Aorta (tissue), 5 donors: ENCODE measurements at places on chromosomes 2 and 18.

DNA sequence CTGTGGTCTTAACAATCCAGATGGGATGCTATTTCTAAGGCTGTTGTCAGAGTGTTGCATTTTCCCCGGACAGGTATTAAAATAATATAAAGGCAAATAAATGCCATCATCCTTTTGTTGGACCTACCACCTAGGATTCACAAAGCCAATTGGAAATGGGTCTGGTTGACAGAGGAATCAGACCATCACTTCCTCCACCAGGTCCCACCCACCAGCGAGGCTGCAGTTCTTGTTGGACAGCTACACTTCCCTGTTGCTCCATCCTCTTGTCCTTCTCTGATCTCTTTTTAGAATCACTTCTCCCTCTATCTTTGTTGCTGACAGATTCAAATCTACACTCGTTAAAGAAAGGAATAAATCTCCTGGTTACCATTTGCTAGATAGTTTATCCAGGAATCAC, 1.1 kb downstream of the TMEM169 start:
- DNase-seq: peak; percentile 52

- DNase-seq: no peak
Observed at GRCh38 chr2:151347906-151348305, 9.5 kb upstream of the TNFAIP6 start.

- no peak for DNase-seq
Observed at GRCh38 chr18:41617647-41618046, 337.4 kb upstream of the PIK3C3 start.

DNA sequence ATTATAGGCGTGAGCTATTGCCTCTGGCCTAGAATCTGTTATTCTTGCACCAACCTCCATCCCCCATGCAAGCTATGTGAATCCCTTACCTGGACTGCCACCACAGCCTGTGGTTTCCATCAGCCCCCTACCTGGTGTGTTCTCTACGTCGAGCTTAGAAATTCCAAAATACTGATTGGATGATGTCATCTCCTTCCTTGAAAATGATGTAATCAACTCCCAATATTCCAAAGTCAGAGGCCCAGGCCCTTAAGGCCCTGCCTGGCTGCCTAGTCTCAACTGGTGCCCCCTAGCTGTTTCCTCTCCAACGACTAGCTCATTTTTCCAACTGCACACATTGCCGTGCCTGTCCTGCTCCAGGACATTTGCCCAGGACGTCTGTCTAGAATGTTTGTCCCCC, 41.3 kb upstream of the GBX2 start:
- no peak for DNase-seq

DNA sequence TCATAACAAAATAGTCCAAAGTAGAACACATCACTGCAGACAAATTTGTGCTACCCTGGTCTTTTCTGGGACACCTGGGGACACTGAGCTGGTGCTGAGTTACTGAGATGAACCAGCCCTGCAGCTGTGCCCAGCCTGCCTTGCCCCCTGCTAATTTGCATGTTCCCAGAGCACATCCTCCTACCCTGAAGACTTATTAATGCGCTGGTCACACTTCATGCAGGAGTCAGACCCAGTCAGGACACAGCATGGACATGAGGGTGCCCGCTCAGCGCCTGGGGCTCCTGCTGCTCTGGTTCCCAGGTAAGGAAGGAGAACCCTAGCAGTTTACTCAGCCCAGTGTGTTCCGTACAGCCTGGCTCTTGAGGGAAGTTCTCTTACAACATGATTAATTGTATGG, 1518.3 kb downstream of the RPIA start:
- DNase-seq: no peak

- no peak for DNase-seq
Observed at GRCh38 chr2:227095346-227095745, 68.7 kb downstream of the COL4A4 start.

- no peak for DNase-seq
Observed at GRCh38 chr2:127735537-127736399, 34.5 kb downstream of the SFT2D3 start.

GRCh38 chr2:134261398-134262131, 7.7 kb downstream of the MGAT5 start:
- no peak for DNase-seq

GRCh38 chr2:1651121-1652033, 92.9 kb downstream of the PXDN start:
- no peak for DNase-seq

GRCh38 chr2:11506611-11506969, 27.3 kb upstream of the GREB1 start:
- no peak for DNase-seq

GRCh38 chr2:220293966-220294365, 666.5 kb downstream of the SLC4A3 start:
- no peak for DNase-seq

DNA sequence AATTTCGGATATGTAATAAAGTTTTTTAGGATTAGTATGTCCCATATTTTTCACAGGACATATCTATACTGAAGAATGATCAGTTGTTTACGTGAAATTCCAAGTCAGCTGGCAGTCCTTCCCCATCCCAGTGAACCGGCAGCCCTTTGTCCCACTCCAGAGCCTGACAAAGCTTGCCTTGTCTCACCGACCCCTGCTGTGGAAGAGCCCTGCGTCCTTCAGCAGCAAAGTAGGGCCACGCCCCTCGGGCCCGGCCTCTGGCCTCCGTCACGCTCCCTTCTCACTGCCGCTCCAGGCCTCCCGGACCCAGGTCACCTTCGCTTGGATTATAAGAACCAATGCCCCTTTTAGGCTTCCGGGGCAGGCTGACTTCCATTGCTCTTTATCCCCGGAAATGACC, 89.8 kb upstream of the TGIF1 start:
- DNase-seq: no peak

GRCh38 chr18:79570266-79571201, 109.1 kb upstream of the CTDP1 start:
- DNase-seq: peak; percentile 46

- no peak for DNase-seq
Observed at GRCh38 chr2:206982360-206982955, 43.1 kb downstream of the CPO start.

DNA sequence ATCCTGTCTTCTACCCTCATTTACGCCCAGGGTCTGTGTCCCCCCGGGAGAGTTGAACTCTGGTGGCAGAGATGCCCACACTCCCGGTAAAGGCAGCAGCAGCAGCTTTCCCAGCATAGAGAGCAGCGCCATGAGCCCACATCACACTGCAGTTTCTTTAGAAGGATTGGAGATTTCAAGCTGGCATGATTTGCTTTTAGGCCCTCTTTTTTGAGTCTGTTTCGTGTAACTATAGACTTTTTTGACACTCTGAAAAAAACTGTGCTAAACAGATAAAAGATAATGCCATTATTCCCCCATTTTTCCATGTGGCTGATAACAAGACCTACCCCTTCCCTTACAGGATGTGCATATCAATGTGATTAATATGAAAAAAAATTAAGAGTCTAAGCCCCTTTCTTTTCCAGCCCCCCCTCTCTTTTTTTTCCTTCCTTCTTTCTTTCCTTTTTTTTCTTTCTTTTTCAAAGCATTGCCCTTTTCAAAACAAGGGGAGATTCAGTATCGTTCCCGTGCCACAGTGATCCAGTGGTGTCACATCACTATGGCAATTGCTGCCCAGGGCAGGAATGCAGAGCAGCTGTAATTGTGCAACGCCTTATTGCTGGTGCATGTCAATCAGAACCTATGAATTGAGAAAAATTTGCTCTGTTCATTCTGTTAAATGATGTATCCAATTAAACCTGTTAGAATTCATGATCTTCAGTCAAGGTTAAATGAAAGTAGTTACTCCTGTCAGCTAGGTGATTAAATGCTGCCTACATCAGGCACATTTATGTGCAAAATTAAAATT, 104.5 kb downstream of the CDCA7 start:
- no peak for DNase-seq

GRCh38 chr2:182448371-182448770, 21.5 kb upstream of the PDE1A start:
- no peak for DNase-seq

GRCh38 chr2:203582468-203582867, 47.4 kb upstream of the RAPH1 start:
- DNase-seq: no peak

GRCh38 chr2:172806493-172806892, 70.8 kb downstream of the RAPGEF4 start:
- DNase-seq: no peak

DNA sequence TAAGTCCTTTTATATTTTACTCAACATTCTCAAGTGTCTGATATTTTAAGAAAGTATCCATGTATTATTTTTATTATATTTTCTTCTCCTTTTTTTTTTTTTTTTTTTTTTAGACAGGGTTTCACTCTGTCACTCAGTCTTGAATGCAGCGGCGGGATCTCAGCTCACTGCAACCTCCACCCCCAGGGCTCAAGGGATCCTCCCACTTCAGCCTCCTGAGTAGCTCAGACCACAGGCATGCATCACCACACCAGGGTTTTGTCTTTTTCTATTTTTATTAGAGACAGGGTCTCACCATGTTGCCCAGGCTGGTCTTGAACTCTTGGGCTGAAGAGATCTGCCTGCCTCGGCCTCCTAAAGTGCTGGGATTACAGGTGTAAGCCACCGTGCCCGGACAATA, 212.1 kb downstream of the TCF4 start:
- DNase-seq: no peak

GRCh38 chr2:47062681-47063537, 92.2 kb downstream of the STPG4 start:
- DNase-seq: no peak

- no peak for DNase-seq
Observed at GRCh38 chr2:210598219-210598618, 41.8 kb downstream of the CPS1 start.

DNA sequence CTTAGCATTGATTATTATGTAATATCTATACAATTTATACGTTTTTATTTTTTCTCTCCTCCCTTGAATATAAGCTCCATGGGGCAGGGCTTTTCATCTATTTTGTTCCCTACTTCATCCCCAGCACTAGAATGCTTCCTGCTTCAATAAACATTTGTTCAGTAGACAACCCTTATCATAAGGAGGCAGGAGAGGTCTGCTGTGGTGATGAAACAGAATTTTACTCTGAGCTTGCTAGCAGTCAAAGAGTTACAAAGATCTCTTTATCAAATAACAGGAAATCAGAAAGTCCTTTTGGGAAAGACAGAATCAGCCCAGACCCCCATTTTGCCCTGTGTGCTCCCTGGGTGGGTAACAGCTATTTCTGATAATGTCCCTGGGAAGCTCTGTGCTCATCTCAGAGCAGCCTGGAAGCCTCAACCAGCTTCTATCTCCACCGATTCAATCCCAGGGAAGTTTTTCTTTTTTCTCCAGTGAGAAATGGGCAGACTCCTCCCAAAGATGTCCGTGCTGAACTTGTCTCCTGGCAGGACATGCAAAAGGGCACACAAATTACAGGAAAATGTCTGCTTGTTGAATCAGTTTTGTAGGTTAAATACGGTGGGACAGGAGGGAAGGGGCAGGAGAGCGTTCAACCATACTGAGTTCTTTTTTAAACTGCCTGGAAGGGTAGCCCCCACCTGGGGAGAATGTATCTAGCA, 84.7 kb upstream of the PKDCC start:
- DNase-seq: no peak

DNA sequence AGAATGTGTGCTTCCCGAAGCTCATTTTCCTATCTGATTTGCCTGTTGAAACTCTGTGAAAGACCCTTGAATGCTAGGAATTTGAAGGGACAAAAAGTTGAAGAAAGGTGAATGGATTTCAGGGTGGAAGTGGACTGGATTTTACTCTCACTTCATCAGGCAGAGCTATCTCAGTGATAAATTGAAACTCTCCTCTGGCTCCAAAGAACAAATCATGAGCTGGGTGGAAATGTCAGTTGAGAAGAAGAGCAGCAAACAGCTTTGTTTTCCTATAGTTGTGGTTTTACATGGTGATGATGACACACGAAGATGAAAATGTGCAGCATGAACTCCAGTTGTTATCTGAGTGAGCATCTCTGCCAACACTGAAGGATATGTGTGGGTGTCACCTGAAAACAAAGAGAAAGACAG, 34.4 kb downstream of the CD28 start:
- no peak for DNase-seq

- no peak for DNase-seq
Observed at GRCh38 chr2:137670111-137670510, 294.2 kb upstream of the HNMT start.

- no peak for DNase-seq
Observed at GRCh38 chr2:68870215-68870614, 982 bp downstream of the BMP10 start.

DNA sequence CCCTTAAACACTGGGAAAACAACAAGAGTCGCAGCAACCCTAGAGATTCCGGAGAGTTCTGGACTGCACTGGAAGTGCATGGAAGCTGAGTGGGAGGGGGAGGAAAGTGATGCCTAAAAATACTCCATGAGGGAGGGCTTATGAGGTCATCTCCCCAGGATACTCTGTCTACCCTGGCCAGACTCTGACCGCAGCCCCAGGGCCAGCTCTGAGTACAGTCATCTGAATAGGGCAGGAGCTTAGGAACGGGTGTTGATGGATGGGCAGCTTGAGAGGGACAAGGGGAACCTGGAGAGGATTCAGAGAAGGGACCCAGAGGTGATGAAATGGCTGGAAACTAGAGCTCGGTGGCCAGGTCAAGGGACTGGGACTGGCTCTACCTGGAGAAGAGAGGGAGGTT, 79.3 kb upstream of the IGFBP5 start:
- peak; percentile 87 for DNase-seq

DNA sequence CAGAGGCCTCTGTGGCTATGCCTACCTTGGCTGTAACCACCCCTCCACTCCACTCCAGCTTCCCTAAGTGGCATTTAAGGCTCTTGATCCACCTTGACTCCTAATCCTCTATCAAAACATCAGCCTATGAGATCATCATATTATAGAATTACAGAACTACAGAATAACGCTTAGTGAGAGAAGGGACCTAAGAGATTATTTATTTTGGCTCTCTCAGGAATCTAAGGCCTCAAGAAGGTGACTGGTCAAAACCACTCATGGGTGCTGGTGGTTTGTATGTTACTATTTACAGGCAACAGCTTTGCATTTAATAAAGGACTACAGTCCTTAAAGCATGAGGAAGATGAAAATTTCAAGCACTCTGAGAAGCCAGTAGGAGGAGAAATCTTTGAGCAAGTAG, 118.8 kb downstream of the FSHR start:
- no peak for DNase-seq

DNA sequence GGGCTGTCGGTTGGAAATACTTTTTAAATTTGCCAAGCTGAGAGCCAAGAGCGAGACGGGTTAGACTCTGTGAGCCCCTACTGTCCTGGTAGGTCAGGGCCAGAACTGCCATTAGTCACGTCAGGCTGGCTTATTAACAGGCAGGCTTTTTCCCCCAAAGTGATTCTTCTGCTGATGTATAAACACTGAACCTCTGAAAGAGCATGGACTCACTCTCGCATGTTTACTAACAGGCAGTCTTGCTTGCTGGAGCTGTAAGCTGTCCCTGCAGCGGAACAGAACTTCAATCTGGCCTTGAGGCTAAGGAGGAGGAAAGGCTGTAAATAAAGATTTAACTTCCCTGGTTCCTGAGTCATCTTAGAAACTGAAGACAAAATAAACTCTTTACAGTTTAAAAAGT, 288.4 kb downstream of the PIEZO2 start:
- no peak for DNase-seq

DNA sequence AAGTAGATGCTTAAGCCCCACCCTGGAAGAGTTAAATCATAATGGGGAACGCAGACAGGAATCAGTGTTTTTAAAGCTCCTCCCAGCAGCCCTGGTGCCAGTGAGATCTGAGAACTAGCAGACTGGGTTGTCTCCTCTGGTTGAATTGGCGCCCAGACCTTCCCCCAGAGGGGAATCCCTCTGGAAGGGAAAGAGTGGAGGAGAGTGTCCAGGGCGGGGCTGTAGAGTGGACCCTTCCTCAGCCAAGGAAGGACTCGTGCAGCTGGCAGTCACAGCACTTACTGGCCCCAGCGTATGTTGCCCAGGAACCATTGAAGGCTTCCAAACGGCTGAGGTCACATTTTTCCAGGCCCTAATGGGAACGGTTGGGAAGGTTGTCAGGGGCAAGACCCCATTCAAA, 62.5 kb downstream of the TGOLN2 start:
- peak; percentile 71 for DNase-seq
